ENCODE measurements at places on chromosomes 5 and 9. TPM values are rescaled to one million over a fixed set of nuclear protein-coding genes. Genes with fewer than 3 reads are reported as not detected.

WASHC1 gene
- 8.2 TPM for total RNA-seq

IFNA21 gene
- not detected for total RNA-seq

PRUNE2 gene
- 0.82 TPM for total RNA-seq

CCDC192 gene
- not detected for total RNA-seq

CKMT2 gene
- 2,316 TPM for total RNA-seq

TMEFF1 gene
- 0.19 TPM for total RNA-seq

IL3 gene
- total RNA-seq = not detected

NSG2 gene
- total RNA-seq = not detected

OTULINL gene
- total RNA-seq = 10.6 TPM

GRCh38 chr9:784202-784601 is 57.3 kb upstream of the DMRT1 start:
- no peaks in the 10 kb centered on the region for H3K36me3 ChIP-seq
- no peaks in the 10 kb centered on the region for H3K4me1 ChIP-seq
- H3K27me3 ChIP-seq = no peaks in the 10 kb centered on the region
- H3K27ac ChIP-seq = no peak overlapping the region
- H3K4me3 ChIP-seq = no peak overlapping the region

- H3K4me3 ChIP-seq = no peak overlapping the region
- no peaks in the 10 kb centered on the region for H3K36me3 ChIP-seq
- no peaks in the 10 kb centered on the region for H3K27me3 ChIP-seq
- H3K27ac ChIP-seq = no peak overlapping the region
- H3K4me1 ChIP-seq = peaks cover 21% of the 10 kb centered on the region
Observed at GRCh38 chr5:121962958-121963357, 1.2 kb downstream of the SRFBP1 start.

DNA sequence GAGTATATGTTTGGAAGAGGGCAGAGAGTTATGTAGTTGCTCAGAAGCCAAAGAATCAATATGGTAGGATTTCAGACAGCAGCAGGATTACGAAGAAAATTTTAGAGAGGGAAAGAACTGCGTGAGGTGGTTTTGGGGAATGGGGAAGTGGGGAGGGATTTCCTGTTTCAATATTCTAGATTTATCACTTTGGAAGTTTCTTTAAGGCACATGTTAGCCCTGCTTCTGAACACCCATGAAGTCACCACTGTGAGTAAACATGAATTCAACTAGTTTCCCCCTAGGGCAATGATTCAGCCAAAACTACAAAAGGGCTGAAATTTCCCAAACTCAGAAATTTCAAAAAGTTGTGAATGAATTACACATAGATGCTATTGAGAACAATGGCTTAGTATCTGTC is 132.2 kb downstream of the EBF1 start:
- no peaks in the 10 kb centered on the region for H3K4me1 ChIP-seq
- H3K4me3 ChIP-seq = no peak overlapping the region
- no peaks in the 10 kb centered on the region for H3K36me3 ChIP-seq
- H3K27me3 ChIP-seq = no peaks in the 10 kb centered on the region

DNA sequence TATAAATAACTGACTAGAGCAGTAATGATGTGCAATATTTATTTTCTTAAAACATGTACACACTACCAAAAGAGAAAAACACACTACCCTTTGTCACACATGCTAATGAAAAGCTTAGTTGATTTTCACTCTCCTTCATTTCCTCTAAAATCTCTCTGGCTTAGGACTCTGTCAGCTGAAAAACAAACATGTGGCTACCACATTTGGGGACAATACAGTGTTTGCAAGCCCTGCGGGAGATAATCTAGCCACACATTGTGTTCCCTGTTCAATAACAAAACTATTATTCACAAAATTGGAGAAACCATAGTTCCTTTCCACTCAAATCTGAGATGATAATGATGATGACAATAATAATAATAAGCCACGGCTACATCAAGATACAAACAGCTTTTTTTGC is 3.5 kb upstream of the LOX start:
- H3K27me3 ChIP-seq = no peaks in the 10 kb centered on the region
- H3K36me3 ChIP-seq = no peaks in the 10 kb centered on the region
- no peak overlapping the region for H3K27ac ChIP-seq
- no peak for DNase-seq

- no peaks in the 10 kb centered on the region for H3K36me3 ChIP-seq
- no peaks in the 10 kb centered on the region for H3K27me3 ChIP-seq
- no peak overlapping the region for H3K27ac ChIP-seq
- no peak overlapping the region for H3K4me3 ChIP-seq
- H3K4me1 ChIP-seq = no peaks in the 10 kb centered on the region
Observed at GRCh38 chr5:166649676-166650075, 1641.8 kb upstream of the WWC1 start.

DNA sequence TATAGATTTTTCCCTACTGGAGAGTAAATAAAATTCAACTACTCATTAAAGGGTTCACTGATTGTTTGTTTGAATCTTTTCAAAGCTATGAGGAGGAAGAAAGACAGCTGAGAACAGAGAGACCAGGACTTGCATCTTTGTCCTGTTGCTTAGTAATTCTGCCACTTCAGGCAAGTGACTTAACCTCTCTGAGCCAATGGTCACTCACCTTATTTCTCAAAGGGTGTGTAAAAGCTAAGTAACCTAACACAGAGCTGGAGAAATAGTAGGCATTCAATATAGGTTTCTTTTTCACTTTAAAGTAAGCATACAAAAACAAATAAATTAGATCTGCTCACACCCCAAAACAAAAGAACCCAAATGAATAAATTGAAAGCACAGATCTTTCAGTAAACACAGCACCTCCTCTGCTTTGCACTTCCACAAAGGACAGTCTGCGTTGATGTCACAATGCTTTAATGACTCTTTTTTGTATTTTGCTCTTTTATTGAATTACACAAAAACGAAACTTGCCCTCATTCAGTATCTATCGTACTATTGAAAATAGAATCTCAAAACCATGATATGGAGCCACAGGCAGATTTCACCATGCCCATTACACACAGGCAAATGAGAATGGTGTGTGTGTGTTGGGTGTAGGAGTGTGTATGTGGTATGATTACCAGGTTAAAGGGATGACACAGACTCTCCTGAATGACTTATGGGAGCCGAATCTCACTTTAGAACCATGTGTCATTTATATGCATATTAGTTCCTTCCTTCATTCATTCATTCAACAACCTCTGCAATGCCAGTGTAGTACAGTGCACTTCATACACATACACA is 166.0 kb downstream of the EBF1 start:
- H3K27ac ChIP-seq = no peak overlapping the region
- no peak for DNase-seq
- no peaks in the 10 kb centered on the region for H3K27me3 ChIP-seq
- no peak overlapping the region for H3K4me3 ChIP-seq

DNA sequence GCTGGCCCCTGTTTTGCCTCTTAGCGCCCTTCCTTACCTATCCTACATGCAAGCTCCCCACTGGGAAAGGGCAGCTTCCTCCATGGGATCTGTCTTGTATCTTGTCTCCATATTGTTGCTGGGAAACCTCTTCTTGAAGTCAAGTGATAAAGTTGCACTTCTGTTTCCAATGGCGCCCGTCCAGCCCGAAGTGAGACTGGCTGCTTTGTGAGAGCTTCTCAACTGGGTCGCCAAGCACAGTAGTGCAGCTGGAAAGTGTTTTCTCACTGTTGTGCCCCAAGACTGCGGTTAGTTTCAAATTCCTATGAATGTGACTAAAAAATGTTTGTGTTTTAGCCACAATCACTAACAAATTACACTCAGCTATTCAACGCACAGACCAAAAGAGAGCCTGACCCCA is 506.6 kb upstream of the MPDZ start:
- peaks cover 10% of the 10 kb centered on the region for H3K4me1 ChIP-seq
- no peaks in the 10 kb centered on the region for H3K36me3 ChIP-seq
- no peaks in the 10 kb centered on the region for H3K27me3 ChIP-seq
- no peak overlapping the region for H3K4me3 ChIP-seq
- peak; percentile 52 for DNase-seq

- peaks cover 19% of the 10 kb centered on the region for H3K4me1 ChIP-seq
- peaks cover 100% of the 10 kb centered on the region for H3K36me3 ChIP-seq
- H3K4me3 ChIP-seq = no peak overlapping the region
- H3K27ac ChIP-seq = no peak overlapping the region
- H3K27me3 ChIP-seq = no peaks in the 10 kb centered on the region
- no peak for DNase-seq
Observed at GRCh38 chr5:126487596-126487995, 64.4 kb downstream of the GRAMD2B start.

DNA sequence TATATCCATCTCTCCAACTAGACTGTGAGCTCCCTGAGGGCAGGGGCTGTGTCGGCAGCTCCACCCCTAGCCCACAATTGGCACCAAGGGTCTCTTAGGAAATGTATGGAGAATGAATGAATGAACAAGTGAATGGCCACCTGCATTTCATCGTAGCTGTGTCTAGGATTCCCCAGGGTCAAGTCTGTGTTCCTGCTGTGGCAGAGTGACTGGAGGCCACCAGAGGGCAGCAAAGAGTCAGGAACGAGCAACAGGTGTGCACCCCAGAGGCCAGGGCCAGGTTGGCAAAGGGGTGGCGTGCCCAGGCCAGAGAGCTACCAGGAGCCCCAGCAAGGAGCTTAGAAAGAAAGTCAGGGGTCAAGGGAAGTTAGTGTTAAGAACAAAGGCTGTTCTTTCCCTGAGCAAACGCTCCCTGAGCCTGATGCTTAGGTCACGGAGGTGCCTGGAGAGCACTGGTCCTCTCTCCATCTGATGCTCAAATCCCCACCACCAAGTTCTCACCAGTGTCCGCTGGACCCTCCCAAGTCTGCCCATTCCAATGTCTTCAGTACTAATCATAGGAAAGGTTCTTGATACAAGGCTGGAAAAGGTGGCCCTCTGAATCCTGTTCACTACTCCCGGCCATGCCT is 160.7 kb downstream of the PAX5 start:
- H3K36me3 ChIP-seq = no peaks in the 10 kb centered on the region
- no peak overlapping the region for H3K4me3 ChIP-seq
- no peaks in the 10 kb centered on the region for H3K4me1 ChIP-seq

DNA sequence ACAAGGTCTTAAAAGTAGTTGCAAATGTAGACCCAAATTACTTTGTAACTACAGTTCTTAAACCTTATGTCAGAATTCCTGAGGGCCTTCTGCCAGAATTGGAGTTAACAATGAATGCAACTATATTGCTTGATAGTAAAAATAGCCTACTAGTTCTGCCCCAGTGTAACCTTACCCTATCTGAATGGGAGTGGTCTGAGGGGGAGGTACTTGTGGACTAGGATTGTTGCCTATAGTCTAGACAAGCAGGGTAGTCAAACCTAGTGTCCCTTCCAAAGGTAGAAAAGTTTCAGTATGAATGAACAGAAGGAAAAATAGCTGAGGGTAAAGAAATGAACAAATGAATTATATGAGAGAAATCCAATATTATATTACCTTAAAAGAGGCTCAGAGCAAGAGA is 242.2 kb downstream of the PJA2 start:
- no peaks in the 10 kb centered on the region for H3K4me1 ChIP-seq
- H3K27ac ChIP-seq = no peak overlapping the region
- H3K27me3 ChIP-seq = no peaks in the 10 kb centered on the region

- no peaks in the 10 kb centered on the region for H3K4me1 ChIP-seq
- no peaks in the 10 kb centered on the region for H3K27me3 ChIP-seq
- DNase-seq = no peak
Observed at GRCh38 chr5:77991084-77991483, 214.9 kb upstream of the TBCA start.

- no peak overlapping the region for H3K27ac ChIP-seq
- no peaks in the 10 kb centered on the region for H3K36me3 ChIP-seq
- no peaks in the 10 kb centered on the region for H3K27me3 ChIP-seq
Observed at GRCh38 chr9:2286333-2286705, 271.2 kb downstream of the SMARCA2 start.

DNA sequence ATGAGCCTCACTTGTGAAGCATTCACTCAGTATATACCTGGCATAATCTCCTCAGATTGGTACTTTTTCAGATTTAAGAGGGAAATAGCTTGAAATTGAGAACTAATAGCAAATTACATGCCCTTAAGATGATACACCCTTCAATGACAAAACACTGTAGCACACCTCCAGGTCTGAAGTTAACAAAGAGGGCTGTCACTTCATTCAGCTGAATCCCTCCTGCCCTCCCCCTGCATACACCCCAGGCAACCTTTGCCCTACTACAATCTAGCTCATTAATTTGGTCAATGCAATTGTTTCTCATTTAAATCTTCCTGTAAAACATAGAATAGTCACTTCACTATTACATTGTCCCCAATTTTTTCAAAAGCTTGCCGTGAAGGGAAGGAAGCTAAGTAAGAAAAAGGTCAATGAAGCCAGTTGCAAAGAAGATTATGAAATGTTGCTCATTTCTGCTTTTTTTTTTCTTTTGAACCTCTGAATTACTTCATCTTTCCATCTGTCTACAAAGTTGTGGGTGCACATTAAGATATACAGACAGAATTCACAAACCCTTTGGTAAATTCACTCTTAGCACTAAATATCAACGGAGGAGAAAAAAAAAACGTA is 294.8 kb upstream of the PTGER4 start:
- DNase-seq = no peak
- H3K27ac ChIP-seq = no peak overlapping the region
- H3K4me1 ChIP-seq = no peaks in the 10 kb centered on the region
- H3K27me3 ChIP-seq = no peaks in the 10 kb centered on the region
- no peaks in the 10 kb centered on the region for H3K36me3 ChIP-seq

GRCh38 chr9:133631111-133631510 is 5.1 kb upstream of the DBH start:
- DNase-seq = no peak
- no peaks in the 10 kb centered on the region for H3K4me1 ChIP-seq
- no peak overlapping the region for H3K4me3 ChIP-seq
- no peaks in the 10 kb centered on the region for H3K27me3 ChIP-seq

DNA sequence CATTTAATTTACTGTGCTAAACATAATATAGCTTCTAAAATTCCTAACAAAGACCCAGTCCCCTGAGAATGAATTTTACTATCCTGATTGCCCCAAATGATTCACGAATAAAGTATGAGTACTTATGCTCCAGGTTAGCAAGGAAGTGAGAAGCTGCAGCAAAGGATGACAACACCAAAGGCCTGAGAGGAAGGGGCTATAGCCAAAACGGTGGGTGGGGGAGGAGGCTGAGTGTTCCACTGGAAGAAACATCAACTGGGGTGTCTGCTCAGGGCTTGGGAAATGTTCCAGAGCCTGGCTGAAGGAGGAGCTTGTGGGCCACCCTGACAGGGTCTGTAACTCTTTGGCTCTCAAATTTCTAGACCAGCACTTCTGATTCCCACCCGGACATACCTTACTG is 157.3 kb downstream of the ADAMTS12 start:
- no peak overlapping the region for H3K4me3 ChIP-seq
- peaks cover 2% of the 10 kb centered on the region for H3K4me1 ChIP-seq
- H3K27me3 ChIP-seq = no peaks in the 10 kb centered on the region
- no peak for DNase-seq
- H3K36me3 ChIP-seq = no peaks in the 10 kb centered on the region

DNA sequence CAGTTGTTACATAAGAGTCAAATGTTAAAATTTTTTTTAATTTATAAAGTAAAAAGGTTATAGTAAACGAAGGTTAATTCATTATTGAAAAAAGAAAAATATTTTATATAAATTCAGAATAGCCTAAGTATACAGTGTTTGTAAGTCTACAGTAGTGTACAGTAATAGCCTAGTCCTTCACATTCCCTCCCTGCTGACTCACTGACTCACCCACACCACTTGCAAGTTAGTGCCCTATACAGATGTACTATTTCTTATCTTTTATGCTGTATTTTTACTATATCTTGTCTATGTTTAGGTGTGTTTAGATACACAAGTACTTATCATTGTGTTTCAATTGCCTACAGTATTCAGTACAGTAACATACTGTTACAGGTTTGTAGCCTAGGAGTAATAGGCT is 57.6 kb downstream of the MAMDC2 start:
- DNase-seq = no peak
- no peaks in the 10 kb centered on the region for H3K36me3 ChIP-seq
- H3K27ac ChIP-seq = peak overlapping the region; percentile 62
- H3K27me3 ChIP-seq = no peaks in the 10 kb centered on the region
- no peak overlapping the region for H3K4me3 ChIP-seq
